ENCODE measurements at places on chromosomes 11 and 22.
A peak's percentile ranks its signal among the peaks of the same experiment; 100 is the strongest.

- DNase-seq: no peak
These were observed 19.6 kb upstream of the OR8D2 start for GRCh38 chr11:124339396-124340141.

DNA sequence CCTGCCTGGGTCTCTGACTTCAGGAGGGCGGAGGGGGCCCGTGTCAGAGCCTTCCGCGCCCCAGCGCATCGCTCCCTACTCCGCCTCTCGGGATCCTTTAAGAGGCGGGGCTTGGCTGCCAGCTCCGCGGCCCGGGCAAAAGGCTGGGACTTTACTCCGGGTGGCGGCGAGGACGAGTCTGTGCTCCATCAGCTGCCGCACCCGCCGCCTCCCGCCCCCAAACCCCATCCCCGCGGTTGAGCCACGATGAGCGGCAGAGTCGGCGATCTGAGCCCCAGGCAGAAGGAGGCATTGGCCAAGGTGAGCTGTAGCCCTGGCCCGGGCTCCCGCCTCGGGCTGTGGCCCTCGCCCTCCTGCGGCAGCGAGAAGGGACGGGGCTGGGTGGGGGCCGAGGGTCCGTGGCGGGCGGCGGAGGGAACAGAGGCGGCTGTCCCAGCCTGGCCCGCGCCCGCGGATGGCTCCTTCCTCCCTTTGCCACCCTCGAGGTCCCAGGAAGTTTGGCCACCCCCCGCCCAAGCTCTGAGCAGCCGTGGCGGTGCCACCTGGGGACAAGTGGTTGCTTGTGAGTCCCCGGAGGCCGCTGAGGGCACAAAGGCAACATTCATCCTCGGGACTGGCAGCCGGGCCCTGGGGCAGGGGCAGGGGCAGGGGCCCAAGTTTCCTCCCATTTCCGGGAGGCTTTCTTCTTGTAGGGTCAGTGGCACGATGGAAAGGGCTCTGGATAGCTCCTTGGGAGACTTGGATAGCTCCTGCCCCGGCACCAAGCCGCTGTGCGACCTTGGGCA lies at the start of gene SEC14L2:
Gene SEC14L2, plus strand, starts transcription at position 148 of the 785 bp plus-strand sequence. Its CDS starts 99 bp downstream, at position 247.
- DNase-seq: peak; percentile 48

DNA sequence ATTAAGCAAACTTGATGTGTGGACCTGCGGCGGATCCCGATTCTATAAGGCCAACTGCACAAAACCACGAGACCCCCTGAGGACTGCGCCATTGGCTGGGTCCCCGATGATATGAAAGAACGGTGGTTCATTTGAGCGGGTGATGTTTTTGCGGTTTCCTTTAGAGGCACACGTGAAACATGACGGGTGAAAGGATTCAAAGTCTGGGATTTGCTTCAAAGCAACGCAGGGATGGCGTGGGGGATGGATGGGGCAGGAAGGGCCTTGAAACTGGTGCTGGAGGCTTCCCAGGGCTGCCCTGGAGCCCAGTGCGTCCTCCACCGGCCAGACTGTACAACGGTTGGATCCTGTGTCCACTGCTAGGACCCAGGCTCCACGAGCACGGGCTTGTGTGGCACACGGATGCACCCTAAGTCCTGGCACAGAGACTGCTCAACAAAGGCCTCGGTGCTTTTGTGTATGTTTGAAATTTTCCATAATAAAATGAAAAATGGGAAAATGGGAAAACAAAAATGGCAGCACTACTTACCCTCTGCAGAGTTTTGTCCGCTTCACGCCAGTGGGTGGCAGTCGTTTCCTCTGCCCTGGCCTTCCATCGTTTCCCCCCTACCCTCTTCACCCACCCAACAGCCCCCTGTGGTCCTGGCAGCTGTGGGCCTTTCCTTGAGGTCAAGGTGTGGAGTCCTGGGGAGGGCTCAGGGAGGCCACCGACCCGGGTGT lies 3.6 kb downstream of the ASCL2 start:
- DNase-seq: no peak

- DNase-seq: no peak
These were observed 73.8 kb upstream of the SHISAL1 start for GRCh38 chr22:44386386-44387035.
